DMS 273 treated with DMSO at 0.1 percent for 48 hours (cell line): ENCODE measurements at places on chromosomes 1 and 21.

DNA sequence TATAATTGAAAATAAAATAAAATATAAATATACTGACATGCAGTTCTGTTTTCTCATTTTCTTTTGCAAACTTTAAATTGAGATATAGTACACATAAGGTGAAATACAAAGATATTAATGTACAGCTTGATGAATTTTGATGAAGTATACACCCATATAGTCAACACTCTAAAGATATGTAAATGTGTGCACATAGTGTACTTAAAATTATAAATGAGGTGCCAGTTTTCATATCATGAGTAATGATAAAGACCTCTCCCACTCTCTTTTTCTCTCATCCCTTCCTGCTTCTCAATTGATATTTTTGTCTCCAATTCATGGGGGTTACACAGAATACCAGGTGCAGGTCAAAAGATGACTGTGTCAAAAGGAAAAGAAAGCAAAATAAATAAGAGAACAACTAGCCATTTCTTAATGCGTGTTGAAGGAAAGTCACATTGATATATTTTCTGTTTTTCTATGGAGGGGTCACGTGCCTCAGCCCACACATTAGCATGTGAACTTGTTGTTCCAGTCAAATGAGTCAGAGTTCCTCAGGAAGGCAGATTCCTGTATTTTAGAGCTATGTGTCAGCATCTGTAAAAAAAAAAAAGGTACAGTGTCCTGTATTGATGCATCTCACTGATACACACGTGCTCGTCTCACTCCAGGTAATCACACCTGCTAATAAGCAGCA lies 64.3 kb upstream of the HOOK1 start:
- DNase-seq: no peak

DNA sequence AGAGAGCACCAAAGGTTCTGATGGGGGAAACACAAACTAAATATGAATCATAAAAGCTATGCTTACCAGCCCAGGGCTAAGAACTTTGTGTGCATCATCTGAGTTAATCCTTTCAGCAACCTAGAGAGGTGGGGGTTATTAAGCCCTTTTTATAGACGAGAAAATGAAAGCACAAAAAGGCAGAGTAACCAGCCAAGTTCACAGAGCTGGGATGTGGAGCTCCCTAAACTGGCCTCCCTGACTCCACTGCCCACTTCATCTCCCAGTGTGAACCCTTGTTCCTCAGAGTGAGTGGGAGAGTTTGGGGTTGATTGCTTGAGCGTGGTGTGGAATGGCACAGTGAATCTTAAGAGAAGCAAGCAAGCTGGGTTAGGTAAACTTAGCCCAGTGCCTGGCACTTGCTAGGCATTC lies 10.8 kb upstream of the BCAR3 start:
- no peak for DNase-seq

GRCh38 chr1:36164361-36164760 lies 8.4 kb downstream of the MAP7D1 start:
- no peak for DNase-seq

DNA sequence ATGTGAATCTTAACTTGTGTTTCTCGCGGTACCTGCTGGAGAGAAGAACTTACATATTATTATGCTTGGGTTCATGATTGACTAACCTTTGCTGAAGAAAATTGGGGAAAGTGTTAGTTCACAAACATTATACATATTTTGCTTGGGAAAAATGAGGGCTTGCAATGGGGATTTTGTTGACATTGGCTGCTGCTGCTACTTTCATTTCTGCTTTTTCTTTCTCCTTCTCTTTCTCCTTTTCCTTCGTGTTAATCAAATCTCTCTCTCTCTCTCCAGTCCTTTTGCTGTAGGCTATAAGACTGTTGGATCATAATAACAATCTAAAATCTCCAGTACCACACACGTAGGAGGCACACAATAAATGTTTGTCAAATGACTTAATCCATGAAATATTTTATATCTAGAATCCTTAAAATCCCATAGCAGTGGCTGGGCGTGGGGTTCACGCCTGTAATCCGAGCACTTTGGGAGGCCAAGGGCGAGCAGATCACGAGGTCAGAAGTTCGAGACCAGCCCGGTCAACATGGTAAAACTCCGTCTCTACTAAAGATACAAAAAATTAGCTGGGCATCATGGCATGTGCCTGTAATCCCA lies 23.0 kb downstream of the IRF2BP2 start:
- DNase-seq: no peak

- DNase-seq: no peak
Measured at GRCh38 chr1:173409613-173410012, 67.5 kb upstream of the PRDX6 start.

- no peak for DNase-seq
Measured at GRCh38 chr1:234256359-234256758, 116.9 kb upstream of the COA6 start.

GRCh38 chr21:37684547-37684946 lies 231.7 kb downstream of the KCNJ6 start:
- no peak for DNase-seq

- DNase-seq: no peak
Measured at GRCh38 chr21:25578056-25578961, 29.0 kb downstream of the MRPL39 start.

GRCh38 chr1:154938604-154939399 lies 2.3 kb upstream of the PMVK start:
- DNase-seq: no peak

DNA sequence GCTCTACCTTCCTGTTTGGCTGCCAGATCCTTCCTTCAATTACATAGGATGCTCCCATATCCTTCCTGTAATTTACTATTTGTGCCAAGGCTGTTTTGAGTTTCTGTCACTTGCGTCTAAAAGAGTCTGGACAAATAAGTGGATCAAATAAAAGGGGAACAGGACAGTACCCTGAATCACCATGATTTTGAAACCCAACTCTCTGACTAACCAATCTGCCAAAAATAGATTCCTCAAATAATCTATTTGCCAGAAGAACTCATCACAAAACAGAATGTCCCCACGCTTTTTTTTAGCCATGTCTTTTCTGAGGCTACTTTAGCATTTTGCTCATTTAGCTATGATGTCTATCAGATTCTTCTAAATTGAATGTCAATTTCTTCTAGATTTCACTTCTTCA lies 392.6 kb downstream of the NTNG1 start:
- DNase-seq: no peak
